Prostate gland (tissue), 2 donors: ENCODE measurements at places on chromosomes 5 and 9. TPM values are rescaled to one million over a fixed set of nuclear protein-coding genes. Genes with fewer than 3 reads are reported as not detected.

CEL gene
- 2.8 TPM for total RNA-seq

HBEGF gene
- total RNA-seq: 7.7 TPM

DENND4C gene
- total RNA-seq: 71.4 TPM

EQTN gene
- 3.0 TPM for total RNA-seq

OTULINL gene
- 12.4 TPM for total RNA-seq

TLX3 gene
- not detected for total RNA-seq

DNA sequence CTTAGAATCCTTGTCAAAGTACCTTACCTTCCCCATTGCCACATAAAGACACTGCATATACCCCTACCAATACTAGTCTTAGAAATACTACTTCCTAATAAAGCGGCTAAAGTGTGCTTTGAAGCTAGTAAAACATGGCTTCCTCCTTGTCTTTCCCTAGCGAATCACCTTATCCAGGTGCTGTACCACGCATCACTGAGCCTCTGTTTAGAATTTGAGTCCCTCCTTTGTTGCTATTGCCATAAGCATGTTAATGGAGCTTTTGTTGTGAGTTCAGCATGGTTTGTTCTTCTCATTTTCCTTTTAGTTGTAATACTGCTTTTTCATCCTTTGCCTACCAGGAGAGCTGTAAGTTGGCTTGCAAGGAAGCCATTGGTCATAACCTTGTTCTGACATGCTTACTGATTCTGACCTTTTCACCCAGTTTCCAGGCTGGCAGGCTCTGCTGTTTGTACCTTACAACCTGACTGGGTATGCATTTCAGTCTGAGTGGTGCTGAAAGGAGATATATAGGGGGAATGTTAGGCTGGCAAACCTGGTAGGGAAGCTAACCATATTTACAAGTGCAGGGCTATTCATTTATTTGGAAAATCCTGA lies 49.8 kb downstream of the LMNB1 start:
- no peak overlapping the region for H3K27ac ChIP-seq
- H3K36me3 ChIP-seq: no peaks in the 10 kb centered on the region
- no peak overlapping the region for H3K4me3 ChIP-seq
- H3K27me3 ChIP-seq: no peaks in the 10 kb centered on the region
- no peak for DNase-seq

GRCh38 chr5:67331296-67331925 lies 134.8 kb upstream of the CD180 start:
- H3K36me3 ChIP-seq: no peaks in the 10 kb centered on the region
- no peak for DNase-seq
- no peaks in the 10 kb centered on the region for H3K27me3 ChIP-seq
- H3K4me1 ChIP-seq: no peaks in the 10 kb centered on the region
- no peak overlapping the region for H3K4me3 ChIP-seq

GRCh38 chr5:180043377-180043776 lies 28.2 kb downstream of the RNF130 start:
- H3K4me1 ChIP-seq: no peaks in the 10 kb centered on the region
- H3K4me3 ChIP-seq: no peak overlapping the region
- no peak overlapping the region for H3K27ac ChIP-seq
- DNase-seq: no peak
- H3K27me3 ChIP-seq: no peaks in the 10 kb centered on the region

DNA sequence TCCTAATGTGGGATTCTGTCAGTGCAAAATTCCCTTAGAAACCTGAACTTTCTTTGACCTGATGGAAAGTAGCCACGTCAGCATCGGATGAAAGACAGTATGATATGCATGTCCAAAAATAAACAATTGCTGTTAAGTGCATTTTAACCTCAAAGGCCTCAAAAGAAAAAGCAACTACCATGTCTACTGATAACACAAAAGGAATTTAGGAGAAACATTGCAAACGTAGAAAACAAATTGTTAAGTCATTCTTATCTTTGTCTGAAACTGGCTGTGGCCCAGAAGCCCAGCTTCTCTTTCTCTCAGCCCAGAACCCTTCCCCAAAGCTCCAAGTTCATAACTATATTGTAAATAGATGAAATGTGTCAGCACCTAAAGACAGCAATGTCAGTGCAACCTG lies 11.1 kb upstream of the LHFPL2 start:
- H3K27me3 ChIP-seq: no peaks in the 10 kb centered on the region
- no peaks in the 10 kb centered on the region for H3K4me1 ChIP-seq

DNA sequence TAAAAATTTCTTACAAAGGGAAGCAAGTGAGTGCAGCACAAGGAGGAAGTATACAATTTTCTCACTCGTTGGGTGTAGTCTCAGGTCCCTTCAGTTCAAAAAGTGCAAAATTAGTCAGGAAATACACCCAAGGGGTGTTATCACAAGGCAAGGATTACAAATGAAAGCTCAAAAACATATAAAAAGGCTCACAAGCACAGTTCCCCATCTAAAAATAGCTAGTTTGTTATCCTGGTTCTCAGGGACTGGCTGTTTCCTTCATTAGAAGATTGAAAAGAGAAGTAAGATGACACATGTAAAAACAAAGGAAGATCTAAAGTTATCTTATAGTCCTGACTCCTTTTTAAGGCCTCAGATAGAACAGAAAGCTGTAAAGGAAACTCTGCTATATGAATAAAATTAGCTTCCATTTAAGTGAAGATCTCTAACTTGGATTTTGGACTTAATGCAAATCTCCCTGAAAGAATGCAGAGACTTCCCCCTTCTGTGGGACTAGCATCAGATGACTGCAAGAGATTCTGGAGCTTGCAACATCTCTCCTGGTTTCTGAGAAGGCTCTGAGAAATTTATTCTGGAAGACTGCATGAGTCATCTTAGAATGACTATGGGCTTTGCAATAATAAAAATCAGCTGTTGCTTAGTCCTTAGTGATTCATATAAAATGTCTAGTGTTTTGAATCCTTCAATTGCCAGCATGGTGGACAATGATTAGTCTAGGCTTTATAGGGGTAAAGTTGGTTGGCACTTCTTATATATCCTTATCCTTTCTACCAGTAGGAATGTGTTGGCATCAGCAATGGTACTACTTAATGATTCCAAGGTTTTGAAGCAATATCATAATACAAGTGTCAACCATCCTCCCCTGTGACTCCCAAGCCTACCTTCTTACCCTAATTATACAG lies 25.4 kb downstream of the DAB2 start:
- no peaks in the 10 kb centered on the region for H3K4me1 ChIP-seq
- no peaks in the 10 kb centered on the region for H3K36me3 ChIP-seq
- H3K27me3 ChIP-seq: no peaks in the 10 kb centered on the region
- H3K4me3 ChIP-seq: no peak overlapping the region
- no peak for DNase-seq
- peak overlapping the region; percentile 26 for H3K27ac ChIP-seq
